ENCODE measurements at places on chromosomes 1 and 21.
A peak's percentile ranks its signal among the peaks of the same experiment; 100 is the strongest.

GRCh38 chr1:49199564-49199963 lies 422.9 kb upstream of the BEND5 start:
- DNase-seq = no peak

- DNase-seq = no peak
Measured at GRCh38 chr1:61337441-61337951, 255.1 kb downstream of the NFIA start.

DNA sequence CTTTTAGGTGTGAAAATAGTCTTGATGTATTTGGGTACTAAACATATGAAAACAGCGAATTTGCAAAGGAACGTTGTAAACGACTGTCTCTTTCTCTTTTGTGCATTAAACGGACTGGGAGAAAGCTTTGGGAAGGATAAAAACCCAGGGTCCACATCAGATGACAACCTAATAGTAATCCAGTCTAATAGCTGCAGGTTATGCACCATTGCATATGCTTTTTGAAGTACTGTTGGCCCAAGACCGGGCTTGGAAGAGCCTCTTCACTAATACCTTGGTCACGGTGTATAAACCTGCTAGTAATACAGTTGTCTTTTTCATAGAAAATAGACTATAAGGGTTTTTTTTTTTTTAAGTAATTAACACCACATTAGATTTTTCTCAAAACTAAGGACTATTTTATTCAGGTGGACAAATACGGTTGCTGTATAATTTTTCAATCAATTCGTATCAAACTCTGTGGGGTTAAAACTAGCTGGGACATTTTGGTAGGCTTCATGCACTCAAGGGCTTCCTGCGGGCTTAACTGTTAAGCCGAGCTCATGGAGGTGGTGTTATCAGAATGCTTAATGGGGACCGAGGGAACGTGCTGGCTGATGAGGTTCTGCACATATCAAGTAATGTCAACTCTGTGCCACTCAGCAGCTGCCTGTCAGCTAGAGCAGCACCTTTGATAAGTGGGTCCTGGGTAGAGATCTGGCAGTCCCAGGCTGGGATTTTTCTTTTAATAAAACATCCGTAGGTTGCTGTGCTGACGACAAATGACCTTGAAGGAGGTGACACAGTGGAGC lies 2.1 kb downstream of the RYR2 start:
- DNase-seq = no peak

GRCh38 chr1:54114001-54114400 lies 38.8 kb downstream of the CDCP2 start:
- no peak for DNase-seq

- no peak for DNase-seq
Measured at GRCh38 chr1:232137066-232137465, 492.9 kb downstream of the SIPA1L2 start.

DNA sequence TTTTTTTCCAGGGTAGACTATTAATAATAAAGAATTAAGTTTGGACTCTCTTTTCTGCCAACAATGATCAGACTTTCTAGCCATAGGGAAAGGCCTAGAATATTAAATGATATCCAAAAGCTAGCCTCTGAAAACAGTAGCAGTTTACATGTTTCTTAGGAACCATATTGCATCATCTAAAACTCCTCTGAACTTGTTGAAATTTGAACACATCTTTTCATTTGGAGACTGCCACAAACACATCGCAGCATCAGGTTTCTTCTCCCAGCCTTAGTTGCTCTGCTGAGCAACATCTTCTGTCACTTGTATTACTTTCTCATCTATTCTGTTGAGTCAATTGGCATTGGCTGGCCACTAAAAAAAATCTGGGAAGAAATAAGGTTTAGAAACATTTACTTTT lies 63.2 kb upstream of the GNG4 start:
- DNase-seq = no peak

GRCh38 chr1:18230840-18231239 lies 123.2 kb downstream of the IGSF21 start:
- DNase-seq = no peak

- no peak for DNase-seq
Measured at GRCh38 chr1:248820041-248820585, 5.6 kb downstream of the SH3BP5L start.

DNA sequence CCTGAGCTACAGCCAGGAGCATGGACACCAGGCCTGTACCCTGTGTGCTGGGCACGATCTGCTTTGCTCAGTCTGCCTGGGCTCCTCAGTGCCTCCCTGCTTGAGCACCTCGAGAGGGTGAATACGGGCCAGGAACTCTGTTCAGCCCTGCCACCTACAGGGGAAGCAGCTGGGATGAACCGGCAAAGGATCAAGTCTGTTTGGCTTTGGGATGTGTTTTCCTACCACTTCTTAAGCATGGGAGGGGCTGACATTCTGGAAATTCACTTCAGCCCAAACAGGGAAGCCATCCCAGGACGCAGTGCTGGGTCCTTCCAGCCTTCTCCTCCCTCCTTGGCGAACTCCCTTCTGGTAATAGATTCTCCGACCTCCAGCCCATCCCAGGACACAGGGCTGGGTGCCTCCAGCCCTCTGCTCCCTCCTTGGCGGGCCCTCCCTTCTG lies 55.8 kb upstream of the SELENON start:
- peak; percentile 60 for DNase-seq

DNA sequence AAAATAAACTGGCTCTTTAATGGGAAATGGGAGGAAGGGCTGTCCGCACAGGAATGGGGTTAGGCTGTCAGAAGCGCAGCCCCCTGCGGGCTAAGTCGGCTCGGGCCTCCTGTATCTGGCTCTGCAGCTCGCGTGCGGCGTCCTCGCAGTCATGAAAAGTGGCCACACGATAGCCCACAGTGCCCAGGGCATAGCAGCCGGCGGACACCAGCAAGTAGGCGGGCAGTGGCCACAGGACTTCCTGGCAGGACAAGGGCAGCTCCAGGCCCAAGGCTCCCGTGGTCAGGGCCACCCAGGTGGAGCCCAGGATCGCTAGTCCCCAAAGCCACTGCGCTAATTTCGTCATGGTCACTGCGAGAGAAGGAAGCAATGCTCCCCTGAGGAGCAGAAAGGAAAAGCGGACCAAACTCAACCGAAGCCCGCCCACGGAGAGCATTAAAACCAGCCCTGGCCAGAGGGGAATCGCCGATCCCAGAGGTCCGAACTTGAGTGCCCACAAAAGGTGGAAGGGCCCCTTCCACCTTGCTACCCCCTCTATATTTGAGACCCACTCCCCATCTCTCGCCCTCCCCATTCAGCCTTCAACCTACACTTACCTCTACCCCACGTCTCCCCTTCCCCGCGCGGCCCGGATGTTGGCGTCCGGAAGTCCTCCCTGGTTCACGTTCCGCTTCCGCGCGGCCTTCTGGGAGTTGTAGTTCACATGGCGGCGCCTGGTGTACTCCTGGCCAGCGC lies at the start of gene DPM3:
Gene DPM3, minus strand, starts transcription at position 637 of the 735 bp plus-strand sequence. Its CDS starts 291 bp downstream, at position 346.
- peak; percentile 85 for DNase-seq

DNA sequence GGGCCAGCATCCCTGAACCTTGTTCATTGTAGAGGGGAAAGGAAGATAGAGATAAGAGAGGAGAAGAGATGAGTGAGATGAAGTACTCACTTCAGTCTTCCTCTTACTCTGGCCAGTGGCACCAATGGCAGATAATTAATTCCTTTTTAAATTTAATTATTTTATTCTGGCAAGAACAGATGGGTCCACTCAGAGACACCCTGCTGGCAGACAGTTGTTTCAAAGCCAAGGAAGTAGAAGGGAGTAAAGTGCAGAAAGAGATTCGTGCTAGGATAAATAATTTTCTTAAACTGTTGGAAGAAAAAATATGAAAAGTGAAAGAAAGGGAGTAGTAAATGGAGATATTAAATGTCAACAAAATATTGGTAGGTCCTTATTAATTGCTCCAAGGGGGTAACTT lies 7.7 kb upstream of the GJA5 start:
- DNase-seq = no peak

- no peak for DNase-seq
Measured at GRCh38 chr21:28883931-28884330, 108.7 kb downstream of the LTN1 start.

DNA sequence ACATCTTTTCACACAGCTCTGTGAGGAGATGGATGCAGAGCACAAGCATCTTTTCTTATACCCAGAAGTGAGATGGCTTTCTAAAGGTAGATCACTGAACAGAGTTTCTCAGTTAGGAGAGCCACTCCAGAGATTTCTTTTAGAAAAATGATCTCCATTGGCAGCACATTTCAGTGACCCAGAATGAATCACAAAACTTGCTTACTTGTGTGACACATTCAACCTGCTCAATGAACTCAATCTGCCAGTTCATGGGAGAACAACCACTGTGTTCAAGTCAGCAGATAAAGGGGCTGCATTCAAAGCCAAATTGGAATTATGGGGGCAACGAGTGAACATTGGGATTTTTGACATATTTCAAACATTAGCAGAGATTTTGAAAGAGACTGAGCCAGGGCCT lies 78.3 kb downstream of the UCHL5 start:
- DNase-seq = no peak

DNA sequence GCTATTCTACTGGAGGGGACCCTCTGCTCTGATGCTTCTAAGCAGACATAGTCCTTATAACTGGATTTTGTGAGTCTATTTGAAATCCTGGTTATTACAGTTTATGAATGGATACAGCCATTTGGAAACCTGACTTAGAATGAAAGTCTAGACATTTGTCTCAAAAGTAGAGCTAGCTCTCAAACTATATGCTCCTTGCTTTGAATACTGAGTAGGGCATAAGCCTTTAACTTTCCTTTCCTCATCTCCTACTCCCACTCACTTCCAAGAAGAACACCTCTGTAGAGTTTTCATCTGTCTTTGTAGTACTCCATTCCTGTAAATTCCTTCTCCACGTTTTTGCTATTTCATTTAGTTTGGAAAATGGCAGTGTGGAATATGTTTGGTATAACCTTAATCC lies 9.0 kb upstream of the ARID1A start:
- DNase-seq = peak; percentile 10

DNA sequence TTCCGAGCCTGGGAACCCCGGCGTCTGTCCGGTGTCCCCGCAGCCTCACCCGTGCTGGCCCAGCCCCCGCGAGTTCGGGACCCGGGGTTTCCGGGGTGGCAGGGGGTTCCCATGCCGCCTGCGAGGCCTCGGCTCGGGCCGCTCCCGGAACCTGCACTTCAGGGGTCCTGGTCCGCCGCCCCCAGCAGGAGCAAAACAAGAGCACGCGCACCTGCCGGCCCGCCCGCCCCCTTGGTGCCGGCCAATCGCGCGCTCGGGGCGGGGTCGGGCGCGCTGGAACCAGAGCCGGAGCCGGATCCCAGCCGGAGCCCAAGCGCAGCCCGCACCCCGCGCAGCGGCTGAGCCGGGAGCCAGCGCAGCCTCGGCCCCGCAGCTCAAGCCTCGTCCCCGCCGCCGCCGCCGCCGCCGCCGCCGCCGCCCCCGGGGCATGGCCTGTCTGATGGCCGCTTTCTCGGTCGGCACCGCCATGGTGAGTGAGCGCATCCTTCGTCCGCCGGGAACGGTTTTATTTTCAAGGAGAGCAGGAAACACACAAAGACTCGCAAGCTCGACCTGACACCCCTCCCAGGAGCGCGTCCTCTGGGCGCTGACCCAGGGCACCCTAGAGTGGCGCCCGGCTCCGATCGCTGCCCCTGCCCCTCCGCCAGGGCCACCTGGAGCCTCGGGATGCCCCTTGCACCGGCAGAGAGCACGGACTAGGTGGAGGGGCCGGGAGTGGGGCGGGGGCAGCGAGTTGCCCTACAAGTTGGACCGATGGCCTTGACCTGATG lies at the start of gene ABCG1:
Gene ABCG1, plus strand, starts transcription at position 305 of the 770 bp plus-strand sequence. Its CDS starts 123 bp downstream, at position 428.
- DNase-seq = peak; percentile 85

GRCh38 chr1:58805716-58806571 lies 22.1 kb upstream of the JUN start:
- peak; percentile 32 for DNase-seq

DNA sequence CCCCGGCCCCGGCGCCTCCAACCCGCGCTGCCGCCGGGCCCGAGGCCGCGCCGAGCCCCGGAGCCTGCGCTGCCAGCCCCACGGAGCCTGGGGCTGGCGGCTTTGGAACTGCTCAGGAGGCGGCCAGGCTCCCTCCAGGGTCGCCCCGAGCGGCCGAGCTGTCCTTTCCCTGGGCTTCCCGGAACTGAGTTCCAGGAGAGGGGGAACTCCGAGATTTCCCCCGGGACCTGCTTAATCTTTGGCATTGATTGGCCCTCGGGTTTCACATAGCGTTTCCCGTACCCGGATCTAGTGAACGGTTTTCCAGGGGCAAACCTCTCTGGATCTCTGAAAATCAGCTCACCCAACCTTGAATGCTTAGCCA lies 504 bp downstream of the H6PD start:
- DNase-seq = no peak

- no peak for DNase-seq
Measured at GRCh38 chr1:18009478-18009961, 98.1 kb upstream of the IGSF21 start.

DNA sequence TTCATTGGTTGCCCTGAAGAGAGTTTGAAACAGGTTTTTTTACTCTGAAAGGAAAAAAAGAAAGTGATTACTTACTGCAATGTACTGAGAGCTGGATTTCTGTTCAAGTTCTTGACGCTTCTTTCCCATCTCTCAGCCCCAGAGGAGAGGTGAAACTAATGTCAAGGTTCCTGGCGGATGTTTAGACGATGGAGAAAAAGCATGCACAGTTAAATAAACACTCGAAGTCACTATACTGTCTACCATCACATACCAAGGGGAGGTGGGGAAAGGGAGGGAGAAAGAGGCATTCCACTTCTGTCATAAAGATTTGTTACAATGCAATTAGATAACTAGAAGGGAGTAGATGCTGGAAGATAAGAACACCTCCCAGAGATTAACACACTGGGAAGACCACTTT lies 177.0 kb upstream of the TNR start:
- DNase-seq = no peak

GRCh38 chr1:3134381-3135072 lies 65.5 kb downstream of the PRDM16 start:
- DNase-seq = no peak

Measured in NCI-H1417 (cell line).